Stimulated activated CD4-positive, alpha-beta T cell treated with anti-CD3 and anti-CD28 coated beads, Interleukin-15, amount 100 ng/mL, for 1 hour (primary cell): ENCODE measurements at places on chromosomes 2 and 18.

DNA sequence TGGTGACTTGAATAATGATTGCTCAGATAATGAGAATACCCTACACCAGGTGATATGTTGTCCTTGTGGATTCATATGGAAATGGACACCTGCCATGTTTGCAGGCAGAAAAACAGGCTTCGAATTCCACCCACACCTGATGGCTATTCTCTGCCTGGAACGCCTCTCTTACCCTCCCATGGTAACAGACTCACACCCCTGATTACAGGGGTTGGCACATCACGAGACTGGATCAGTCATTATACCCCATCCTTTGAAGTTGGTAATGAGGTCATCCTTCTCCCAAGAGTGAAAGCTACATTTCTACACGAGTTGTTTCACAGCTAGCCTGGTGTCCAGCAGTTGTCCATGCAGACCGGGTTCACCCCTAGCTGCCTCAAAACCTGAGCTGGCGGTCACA lies 71.4 kb upstream of the MBOAT2 start:
- DNase-seq = no peak

- DNase-seq = no peak
Observed at GRCh38 chr2:232563580-232563979, 13.1 kb downstream of the EIF4E2 start.

DNA sequence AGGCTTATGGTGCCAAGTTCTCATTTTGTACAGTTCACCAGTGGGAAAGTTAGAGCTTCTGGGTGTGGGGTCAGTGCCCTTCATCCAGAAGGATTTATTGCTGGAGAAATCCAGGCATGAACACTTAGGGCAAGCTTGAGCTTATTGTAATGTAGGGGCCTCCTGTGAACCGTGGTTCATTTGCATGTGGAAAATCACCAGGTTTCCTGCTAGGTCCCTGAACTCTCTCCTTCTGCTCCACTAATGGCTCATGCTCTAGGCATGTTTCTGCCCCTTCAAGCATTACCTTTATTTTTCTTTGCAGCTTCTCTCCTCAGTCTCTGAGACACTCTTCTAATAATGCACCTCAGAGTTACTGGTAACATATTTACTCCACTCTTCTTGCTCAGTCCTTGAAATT lies 79.3 kb upstream of the FAM98A start:
- no peak for DNase-seq

GRCh38 chr18:62781893-62782292 lies 66.6 kb downstream of the PHLPP1 start:
- DNase-seq = no peak

- no peak for DNase-seq
Observed at GRCh38 chr18:62516242-62516641, 6.6 kb upstream of the ZCCHC2 start.

GRCh38 chr18:35322486-35323458 lies 21.4 kb downstream of the ZNF24 start:
- no peak for DNase-seq

DNA sequence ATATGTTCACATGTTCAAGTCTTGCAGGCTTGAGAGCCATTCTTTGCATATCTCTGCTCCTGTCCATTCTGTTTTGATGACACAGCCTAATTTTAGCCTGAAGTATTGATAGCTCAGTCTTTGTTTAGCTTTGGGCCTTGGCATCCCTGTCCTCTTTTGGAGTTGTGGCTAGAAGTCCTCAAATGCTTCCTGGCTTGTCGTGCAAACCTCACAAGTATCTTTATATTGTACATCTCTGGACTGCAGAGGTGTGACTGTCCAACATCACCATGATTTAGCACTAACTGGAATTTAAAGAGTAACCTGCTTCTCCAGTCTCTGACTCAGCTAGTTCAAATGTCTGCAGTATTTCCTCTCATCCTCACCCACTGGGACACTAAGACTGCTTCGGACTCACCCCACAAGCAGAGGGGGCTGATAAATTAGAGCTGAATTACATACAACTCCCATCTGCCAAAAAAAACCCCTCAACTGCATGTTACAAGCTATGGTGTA lies 11.7 kb downstream of the PFN4 start:
- DNase-seq = no peak

GRCh38 chr2:15588329-15588919 lies 3.2 kb upstream of the DDX1 start:
- no peak for DNase-seq

- no peak for DNase-seq
Observed at GRCh38 chr2:86066915-86067314, 38.8 kb downstream of the POLR1A start.

DNA sequence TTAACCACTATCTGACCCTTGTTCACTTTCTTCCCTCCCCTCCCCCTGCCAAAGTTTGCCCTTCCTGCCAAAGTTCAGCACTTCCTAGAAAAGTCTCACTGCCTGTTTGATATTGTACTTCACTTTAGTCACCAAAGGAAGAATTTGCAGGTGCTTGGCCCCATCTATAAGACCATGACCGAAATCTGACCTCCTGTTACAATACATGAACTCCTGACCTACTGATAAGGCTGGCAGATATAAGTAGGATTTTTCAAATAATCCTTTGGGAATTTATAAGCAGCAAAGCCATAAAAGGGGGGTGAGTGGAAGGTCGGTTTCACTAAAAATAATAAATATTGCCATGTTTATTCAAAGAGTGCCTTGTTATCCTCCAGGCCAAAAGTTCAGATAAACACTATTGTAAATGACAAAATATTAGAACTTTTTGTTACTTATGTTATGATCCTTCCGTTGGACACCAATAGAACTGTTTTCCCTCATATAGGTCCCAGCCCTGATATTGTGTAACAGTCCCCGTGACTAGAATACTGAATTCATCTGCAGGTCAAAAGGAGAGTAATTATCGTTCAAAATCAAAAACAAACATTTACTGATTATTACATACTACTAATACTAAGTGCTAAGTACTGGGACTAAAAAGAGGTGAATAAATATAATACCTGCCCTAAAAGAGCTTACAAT lies 277.6 kb downstream of the EXOC6B start:
- DNase-seq = no peak

GRCh38 chr2:72985891-72986683 lies 68.8 kb downstream of the EMX1 start:
- no peak for DNase-seq

DNA sequence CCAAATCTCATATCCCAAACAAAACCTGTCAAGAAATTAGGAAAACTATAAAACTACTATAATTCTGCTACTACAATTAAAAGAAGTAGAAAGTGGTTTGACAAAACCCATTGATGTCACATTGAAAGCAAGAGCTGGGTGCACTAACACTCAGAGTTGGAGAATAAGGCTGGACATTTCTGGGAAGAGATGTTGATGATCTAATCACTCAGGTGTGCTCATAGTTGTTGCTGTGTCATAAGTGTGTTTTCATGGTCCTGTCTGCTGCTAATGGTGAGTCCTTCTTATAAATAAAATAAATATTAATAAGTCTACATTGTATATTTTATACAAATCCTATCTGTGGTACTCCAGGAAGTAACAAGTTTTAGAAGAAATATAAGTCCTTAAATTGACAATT lies 168.2 kb upstream of the LRP1B start:
- DNase-seq = no peak

GRCh38 chr2:157933160-157933920 lies 57.2 kb upstream of the ACVR1 start:
- DNase-seq = no peak
